ENCODE measurements at places on chromosomes 5 and 9.

GRCh38 chr5:94463739-94464138 is 154.7 kb downstream of the KIAA0825 start:
- H3K4me3 ChIP-seq = no peak overlapping the region
- H3K4me1 ChIP-seq = no peaks in the 10 kb centered on the region
- H3K27me3 ChIP-seq = no peaks in the 10 kb centered on the region
- no peaks in the 10 kb centered on the region for H3K36me3 ChIP-seq

DNA sequence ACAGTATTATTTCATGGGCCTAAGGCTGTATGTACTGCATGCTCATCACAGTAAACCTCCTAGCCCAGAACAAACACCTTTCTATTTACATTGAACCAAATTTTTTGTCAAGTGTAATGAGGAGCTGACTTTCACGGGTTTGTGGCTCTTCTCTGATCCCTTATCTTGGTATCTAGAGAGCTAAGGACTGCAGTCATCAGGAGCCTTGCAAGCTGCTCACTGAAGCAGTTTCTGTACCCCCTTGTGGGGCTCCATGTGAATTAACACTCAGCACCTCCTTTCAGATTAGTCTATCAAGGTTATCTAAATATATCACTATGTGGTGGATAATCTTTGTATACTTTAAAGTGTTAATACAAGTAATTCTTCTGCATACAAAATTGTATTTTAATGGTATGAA is 108.2 kb downstream of the AUH start:
- peaks cover 19% of the 10 kb centered on the region for H3K4me1 ChIP-seq
- peak overlapping the region; percentile 23 for H3K27ac ChIP-seq

GRCh38 chr5:142871363-142872193 is 101.4 kb downstream of the ARHGAP26 start:
- H3K4me1 ChIP-seq = peaks cover 4% of the 10 kb centered on the region
- H3K36me3 ChIP-seq = peaks cover 13% of the 10 kb centered on the region
- no peaks in the 10 kb centered on the region for H3K27me3 ChIP-seq
- H3K27ac ChIP-seq = no peak overlapping the region
- no peak for DNase-seq
- H3K4me3 ChIP-seq = no peak overlapping the region

DNA sequence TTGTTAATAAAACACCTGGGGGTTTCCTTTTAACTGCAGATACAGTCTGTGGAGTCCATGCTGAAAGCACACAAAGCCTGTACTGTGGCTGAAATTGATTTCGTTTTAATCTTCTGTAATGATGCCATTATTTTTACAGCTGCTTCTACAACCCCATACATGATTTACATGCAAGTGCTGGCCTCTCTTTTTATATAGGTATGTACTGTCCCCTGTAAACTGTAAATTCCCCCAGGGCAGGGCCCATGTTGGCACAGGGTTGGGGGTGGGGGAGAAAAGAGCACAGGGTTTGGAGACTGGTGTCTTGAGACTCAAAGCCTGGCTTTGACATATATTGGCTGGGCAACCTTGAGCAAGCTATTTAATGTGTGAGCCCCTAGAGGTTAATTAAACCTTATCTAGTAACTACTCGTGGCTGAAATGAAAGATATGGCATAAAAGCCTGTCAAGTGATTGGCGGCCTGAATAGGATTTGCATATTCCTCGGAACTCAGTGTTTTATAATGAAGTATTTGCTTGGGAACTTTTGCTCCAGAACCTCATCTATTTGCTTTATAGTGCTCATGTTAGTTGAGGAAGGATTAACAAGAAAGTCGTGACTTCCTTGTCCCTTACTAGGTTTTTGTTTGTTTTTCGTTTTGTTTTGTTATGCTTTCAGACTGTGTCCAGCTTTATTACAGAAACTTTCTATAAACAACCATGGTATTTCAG is 34.0 kb downstream of the KLF4 start:
- H3K4me1 ChIP-seq = no peaks in the 10 kb centered on the region
- H3K27me3 ChIP-seq = no peaks in the 10 kb centered on the region
- no peak overlapping the region for H3K4me3 ChIP-seq
- H3K36me3 ChIP-seq = no peaks in the 10 kb centered on the region
- no peak for DNase-seq
- H3K27ac ChIP-seq = no peak overlapping the region

- H3K27ac ChIP-seq = no peak overlapping the region
- H3K27me3 ChIP-seq = no peaks in the 10 kb centered on the region
- no peak overlapping the region for H3K4me3 ChIP-seq
- DNase-seq = no peak
These were observed 357.8 kb downstream of the TMEM167A start for GRCh38 chr5:82719368-82719767.

DNA sequence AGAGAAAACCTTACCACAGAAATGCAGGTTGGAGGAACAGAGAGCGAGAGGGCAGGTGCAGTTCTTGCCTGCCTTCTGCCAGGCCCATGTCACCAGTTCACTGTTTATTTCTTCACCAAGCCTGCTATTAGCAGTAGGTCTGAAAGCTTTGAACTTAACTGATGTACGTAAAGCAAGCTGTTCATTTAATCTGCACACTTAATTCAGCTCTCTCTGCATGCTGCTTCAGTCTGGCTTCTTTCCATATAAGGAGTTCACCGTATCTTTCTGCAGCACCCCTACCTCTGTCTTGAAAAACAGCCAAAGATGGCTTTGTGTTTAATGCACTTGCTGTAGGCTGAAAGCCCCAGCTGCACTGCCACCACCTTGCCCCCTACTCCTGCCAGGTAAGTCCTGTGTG is 205.1 kb downstream of the RAB3C start:
- no peak for DNase-seq
- no peaks in the 10 kb centered on the region for H3K36me3 ChIP-seq
- no peak overlapping the region for H3K4me3 ChIP-seq
- H3K27ac ChIP-seq = no peak overlapping the region
- H3K4me1 ChIP-seq = no peaks in the 10 kb centered on the region
- no peaks in the 10 kb centered on the region for H3K27me3 ChIP-seq

DNA sequence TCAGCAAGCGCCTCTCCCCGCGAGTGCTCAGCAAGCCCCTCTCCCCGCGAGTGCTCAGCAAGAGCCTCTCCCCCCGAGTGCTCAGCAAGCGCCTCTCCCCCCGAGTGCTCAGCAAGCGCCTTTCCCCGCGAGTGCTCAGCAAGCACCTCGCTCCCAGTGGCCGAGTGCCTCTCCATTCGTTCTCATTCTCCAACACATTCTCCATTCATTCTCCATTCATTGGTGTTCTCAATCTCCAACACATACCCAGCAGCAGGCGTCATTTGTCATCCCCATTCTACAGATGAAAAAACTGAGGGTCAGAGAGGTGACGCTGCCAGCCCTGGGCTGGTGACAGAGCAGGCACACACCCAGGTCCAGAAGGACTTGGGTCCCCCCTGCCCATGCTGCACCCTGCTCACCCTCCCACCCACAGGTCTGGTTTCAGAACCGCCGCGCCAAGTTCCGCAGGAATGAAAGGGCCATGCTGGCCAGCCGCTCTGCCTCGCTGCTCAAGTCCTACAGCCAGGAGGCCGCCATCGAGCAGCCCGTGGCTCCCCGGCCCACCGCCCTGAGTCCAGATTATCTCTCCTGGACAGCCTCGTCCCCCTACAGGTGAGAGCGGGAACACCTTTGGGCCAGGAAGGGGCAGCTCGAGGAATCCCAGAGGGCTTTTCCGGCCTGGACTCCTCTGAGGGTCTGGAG is 32.5 kb downstream of the PTGES start:
- DNase-seq = no peak
- no peaks in the 10 kb centered on the region for H3K36me3 ChIP-seq
- H3K27me3 ChIP-seq = no peaks in the 10 kb centered on the region
- no peak overlapping the region for H3K27ac ChIP-seq

DNA sequence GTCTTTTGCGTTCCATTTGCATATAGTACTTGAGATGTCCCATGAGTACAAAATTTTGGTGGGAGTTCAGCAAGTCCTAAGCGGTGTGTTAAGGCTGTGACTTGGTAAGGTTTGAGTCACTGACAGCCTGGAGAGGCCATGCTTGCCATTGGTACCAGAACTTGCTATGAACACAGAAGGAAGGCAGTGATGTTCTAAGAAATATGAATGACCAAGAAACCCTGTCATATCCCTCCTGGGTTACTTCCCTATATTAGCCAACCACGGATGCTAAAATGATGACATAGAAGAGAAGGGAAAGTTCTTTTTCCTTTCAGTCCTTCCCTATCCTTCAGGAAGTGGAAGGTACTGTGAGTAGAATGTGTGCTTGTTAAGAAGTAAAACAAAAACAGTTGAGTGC is 136.7 kb downstream of the GCNT1 start:
- peaks cover 7% of the 10 kb centered on the region for H3K4me1 ChIP-seq
- no peak overlapping the region for H3K4me3 ChIP-seq
- H3K27ac ChIP-seq = no peak overlapping the region
- no peak for DNase-seq
- H3K27me3 ChIP-seq = no peaks in the 10 kb centered on the region
- H3K36me3 ChIP-seq = no peaks in the 10 kb centered on the region

- H3K27ac ChIP-seq = no peak overlapping the region
- no peaks in the 10 kb centered on the region for H3K36me3 ChIP-seq
- DNase-seq = no peak
- no peak overlapping the region for H3K4me3 ChIP-seq
These were observed 1867.3 kb downstream of the EFNA5 start for GRCh38 chr5:105803431-105803830.

DNA sequence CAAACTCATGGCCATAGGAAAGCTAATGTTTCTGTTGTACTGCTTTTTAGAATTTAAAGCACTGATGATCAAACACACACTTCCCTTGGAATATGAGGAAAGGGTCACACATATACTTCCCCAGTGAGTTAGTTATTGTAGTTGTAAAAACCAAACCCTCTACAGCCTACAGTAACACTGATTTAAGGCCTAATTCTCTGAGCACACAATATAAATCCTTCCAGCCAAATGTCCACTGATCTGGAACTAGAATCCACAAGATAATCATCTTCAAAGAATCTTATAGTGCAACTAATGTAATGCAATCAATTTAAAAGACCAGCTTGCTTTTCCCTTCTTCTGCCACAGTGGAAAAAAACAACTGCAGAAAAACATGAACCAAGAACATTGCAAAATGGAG is 219.3 kb downstream of the CAAP1 start:
- DNase-seq = no peak
- no peaks in the 10 kb centered on the region for H3K27me3 ChIP-seq
- H3K4me1 ChIP-seq = no peaks in the 10 kb centered on the region
- H3K4me3 ChIP-seq = no peak overlapping the region

DNA sequence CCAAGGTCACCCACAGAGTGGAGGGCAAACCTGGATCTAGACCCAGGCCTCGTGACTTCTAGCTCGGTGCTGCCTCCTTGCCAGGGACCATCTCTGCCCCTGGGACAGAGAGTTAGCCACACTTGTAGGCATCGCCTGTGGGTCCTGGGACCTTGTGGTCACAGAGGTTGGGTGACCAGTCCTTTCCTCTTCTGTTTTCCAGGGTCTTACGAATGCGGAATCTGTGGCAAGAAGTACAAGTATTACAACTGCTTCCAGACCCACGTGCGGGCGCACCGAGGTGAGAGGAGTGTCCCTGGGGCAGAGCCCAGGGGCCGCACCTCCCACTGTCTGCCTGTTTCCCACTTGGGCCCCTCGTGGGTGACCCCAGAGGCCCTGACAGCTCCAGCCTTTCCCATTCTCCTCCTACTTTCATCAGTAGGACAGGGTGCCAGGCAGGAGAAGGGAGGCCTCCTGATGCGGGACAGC is 76.3 kb downstream of the AMBP start:
- no peaks in the 10 kb centered on the region for H3K4me1 ChIP-seq
- H3K4me3 ChIP-seq = no peak overlapping the region
- no peaks in the 10 kb centered on the region for H3K27me3 ChIP-seq
- H3K36me3 ChIP-seq = no peaks in the 10 kb centered on the region
- no peak for DNase-seq
- no peak overlapping the region for H3K27ac ChIP-seq

DNA sequence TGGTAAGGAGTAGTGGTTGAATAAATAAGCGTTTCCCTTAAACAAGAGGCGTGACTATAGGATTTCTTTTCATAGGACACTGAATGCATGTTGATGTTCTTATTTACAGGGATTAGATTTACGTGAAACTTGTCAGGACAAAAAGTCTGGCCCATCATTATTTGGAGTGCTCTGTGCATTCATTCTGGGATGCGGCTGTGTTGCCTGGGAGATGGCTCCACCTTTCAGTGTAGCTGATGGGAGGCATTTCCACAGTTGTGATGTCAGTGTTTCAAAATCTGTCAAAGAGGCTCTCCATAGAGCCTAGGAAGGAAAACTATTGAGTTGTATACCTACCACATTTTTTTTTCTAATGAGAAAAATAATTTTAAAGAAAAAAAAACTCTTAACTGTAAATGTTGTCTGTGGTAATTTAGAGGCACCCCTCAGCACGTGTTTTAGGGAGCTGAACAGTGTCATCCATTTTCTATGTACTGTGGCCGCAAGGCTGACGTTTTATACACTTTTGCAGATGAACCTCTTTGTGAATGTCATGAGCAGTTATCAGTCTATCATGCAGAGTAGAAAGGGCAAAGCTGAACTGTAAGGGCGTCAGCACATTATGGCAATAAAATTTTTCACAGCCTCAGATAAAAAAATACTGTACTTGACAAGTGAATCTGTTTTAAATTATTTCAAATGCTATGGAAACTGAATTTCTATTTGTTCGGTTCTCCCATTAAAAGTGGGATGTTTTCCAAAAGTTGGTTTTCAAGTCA is 202.7 kb downstream of the PBX3 start:
- no peak overlapping the region for H3K4me3 ChIP-seq
- H3K4me1 ChIP-seq = no peaks in the 10 kb centered on the region
- no peak for DNase-seq

DNA sequence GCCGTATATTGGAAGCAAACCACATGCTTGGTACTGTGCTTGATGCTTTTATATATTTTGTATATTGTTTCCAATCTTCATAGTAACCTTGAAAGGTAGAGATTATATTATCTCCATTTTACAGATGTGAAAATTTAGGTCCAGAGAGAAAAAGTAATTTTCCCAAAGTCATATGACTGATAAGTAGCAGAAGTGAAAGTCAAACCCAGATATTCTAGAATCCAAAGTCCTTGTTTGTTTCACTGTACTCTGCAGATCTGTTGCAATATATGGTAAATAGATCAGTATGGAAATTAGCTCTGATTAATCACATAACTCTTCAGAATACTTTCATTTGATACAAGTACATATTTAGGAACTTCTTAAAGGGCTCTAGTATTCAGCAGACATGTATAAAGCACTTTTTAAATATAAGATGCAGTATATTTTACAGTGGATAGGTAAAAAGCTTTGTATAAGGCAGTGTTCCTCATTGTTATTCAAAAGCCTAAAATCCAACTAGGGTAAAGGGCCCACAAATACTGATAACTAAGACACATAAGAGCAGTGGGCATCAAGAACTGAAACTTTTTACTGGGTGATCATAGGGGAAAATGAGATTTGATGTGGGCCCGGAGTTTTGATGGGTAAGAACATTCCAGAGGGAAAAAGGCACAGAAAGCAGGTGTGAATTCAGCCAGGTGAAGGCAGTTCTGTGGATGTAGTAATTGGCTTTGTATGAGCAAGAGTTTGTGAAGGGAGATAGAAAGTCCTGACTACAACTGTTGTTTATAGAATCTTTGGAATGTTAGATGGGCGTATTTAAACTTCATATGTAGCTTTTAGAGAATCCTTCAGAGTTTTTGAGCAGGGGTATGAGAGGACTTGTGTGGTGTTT is 25.0 kb downstream of the NDFIP1 start:
- no peaks in the 10 kb centered on the region for H3K4me1 ChIP-seq
- H3K36me3 ChIP-seq = peaks cover 35% of the 10 kb centered on the region
- no peak for DNase-seq
- no peaks in the 10 kb centered on the region for H3K27me3 ChIP-seq
- H3K27ac ChIP-seq = no peak overlapping the region
